ENCODE measurements at places on chromosomes 1 and 21.
A peak's percentile ranks its signal among the peaks of the same experiment; 100 is the strongest.

GRCh38 chr1:28208818-28209441 lies 23.9 kb downstream of the DNAJC8 start:
- peak; percentile 68 for DNase-seq

DNA sequence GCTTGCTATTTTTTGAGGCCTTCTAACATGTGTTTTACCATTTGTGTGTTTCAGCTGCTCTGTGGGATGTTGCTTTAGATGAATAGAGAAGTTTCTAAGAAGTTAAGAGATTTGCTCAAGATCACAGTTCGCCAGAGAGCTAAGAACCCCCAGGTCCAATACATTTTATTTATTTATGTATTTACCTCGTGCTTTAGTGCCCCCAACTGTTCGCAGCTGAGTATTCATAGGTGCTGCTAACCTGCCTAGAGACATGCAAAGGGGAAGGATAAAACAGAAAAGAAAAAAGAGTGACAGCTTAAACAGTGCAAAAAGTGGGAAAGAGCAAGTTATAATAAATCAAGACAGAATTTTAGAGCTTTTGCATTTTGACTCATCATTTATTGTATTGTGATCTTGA lies 31.1 kb downstream of the NFYC start:
- no peak for DNase-seq

DNA sequence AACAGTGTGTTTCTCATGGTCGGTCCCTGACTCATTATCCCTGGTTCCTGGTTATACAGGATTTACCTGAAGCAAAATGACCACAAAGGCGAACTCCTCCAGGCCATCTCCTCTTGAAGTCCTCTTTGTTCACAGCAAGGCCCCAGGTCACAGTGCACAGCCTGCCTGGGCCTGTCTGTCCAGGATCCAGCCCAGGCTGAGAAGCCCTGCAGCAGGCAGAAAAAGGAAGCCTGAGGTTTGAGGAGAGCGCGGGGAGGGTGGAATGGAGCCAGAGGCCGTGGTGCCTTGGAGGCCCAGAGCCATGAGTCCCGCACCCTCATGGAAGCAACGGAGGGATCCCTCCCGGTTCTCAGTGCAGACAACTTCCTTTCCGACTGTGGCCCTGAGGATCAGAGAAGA lies 136.8 kb upstream of the IRF2BP2 start:
- DNase-seq: no peak

- DNase-seq: no peak
Measured at GRCh38 chr1:160421881-160422280, 21.5 kb downstream of the VANGL2 start.

DNA sequence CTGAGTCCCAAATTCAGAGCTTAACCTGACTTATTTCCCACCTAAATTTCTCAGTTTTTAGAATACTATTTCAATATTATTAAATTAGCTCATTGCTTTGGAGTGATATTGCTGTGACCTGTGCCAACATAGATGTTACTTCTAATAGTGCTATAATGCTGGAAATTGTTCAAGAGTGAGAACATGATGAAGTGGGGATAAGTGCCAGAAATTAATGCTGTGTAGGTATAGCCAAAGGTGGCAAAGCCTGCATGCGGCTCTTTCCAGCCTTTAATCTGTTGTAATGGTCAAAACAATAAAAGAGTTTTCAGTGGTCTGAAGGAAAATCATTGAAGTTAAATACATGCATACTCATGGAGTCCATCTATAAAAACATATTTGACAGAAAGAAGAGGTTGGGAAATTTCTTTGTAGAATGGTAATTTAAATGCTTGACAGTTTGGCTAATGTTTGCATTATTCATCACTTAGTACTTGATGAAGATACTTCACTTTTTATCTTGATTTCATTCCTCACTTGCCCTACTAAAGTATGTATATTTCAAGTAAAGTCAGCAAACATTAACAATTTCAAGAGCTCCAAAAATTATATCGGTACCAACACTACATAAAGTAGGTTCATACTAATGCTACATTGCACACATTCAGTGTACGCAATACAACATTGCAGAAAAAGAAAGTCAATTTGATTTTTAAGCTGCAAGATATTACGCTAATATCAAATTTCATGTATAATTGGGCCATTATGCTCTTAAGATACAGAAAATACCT lies 82.1 kb downstream of the OLFM3 start:
- no peak for DNase-seq

DNA sequence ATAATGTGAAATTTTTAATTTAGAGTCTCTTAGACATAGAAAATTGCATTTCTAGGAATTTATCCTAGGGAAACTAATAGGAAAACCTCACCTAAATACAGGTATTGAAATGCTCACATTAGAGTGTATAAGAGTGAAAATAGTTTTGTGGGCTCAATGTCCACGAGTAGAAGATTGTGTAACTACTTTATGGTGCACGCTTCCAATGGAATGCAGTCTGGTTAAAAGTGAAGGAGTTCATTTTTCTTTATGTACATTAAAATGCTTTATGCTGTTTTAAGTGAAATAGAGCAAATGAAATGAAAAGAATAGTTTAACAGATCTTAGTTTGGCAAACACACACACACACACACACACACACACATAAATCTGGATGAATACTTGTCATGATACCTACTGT lies 278.2 kb downstream of the USP25 start:
- no peak for DNase-seq

DNA sequence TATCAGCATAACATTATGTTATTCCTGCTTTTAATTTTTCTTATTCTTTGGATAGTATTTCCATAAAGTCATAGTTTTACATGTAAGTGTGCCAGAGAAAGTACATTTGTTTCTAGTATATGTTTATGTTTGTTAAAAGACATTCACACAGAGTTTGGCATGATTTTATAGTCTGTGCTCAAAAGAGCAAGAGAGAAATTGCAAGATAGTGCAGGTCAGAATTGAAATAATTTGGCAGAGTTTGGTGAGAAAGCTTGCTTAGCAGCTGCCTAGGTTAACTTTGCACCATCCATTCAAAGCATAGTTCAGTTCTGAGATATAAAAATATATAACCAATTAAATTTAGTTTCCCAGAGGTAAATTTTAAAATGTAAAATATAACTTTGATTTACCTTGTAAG lies 17.0 kb downstream of the NEK7 start:
- DNase-seq: no peak

GRCh38 chr1:159800177-159800930 lies 1.8 kb upstream of the FCRL6 start:
- DNase-seq: peak; percentile 22

DNA sequence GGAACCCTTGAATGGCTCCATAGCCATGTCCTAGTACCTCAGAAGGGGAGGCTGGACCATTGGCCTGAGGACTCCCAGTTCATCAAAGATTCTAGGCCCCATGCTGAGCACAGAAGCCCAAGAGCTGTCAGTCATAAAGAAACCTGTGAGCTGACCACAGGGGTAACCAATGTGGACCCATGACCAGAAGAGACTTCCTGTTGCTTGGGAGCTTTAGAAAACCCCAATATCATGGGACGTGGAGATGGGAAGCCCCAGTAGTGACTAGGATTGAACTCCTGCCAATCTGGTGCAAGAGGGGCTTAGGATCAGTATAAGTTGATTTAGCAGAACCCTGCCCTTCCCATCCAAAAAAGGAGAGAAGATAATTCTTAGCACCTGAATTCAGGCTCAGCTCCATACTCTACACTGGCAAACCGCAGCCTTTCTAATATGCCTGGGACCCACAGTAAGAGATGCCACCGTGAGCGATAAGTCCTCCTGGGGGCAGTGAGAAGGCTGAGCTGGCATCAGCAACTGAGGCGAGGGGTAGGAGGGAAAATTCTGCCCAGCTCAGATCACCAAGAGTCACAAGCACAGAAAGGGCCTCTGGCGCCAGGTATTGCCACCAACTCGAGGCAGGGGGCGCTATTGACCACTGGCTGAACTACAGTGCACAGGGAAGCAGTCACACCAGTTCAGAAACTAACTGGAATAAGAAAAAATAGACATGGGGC lies 108.9 kb downstream of the CAPN8 start:
- peak; percentile 54 for DNase-seq

DNA sequence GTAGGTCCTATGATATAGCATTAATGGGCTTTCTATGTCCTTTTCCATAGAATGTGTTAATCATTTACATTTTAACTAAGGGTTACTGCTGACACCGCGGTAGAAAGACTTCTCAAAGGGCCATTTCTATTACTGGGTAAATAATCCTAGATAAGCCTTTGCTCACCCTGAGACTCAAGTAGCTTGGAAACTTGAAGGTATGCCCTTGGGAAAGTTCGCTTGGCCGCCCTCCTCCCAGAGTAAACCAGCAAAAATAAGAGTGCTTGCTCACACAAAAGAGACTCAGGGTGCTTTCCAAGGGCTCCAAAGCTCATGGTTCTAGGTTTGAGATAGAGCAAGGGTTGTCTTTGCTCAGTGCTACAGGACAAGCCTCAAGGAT lies 85.8 kb upstream of the TMPRSS2 start:
- DNase-seq: no peak

- peak; percentile 81 for DNase-seq
Measured at GRCh38 chr1:186738926-186739325, 58.7 kb upstream of the PTGS2 start.

All from activated CD4-positive, alpha-beta T cell treated with anti-CD3 and anti-CD28 coated beads, Interleukin-2, Interleukin-4, amounts not matched to agents 100 ng/mL and 50 ng/mL, durations not matched to agents 16 hours and 8 hours (primary cell).